ENCODE measurements at places on chromosomes 11 and 22.

- no peak for DNase-seq
Measured at GRCh38 chr11:124727474-124727873, 12.3 kb upstream of the NRGN start.

- DNase-seq = peak; percentile 46
Measured at GRCh38 chr11:126698576-126698975, 302.0 kb downstream of the KIRREL3 start.

DNA sequence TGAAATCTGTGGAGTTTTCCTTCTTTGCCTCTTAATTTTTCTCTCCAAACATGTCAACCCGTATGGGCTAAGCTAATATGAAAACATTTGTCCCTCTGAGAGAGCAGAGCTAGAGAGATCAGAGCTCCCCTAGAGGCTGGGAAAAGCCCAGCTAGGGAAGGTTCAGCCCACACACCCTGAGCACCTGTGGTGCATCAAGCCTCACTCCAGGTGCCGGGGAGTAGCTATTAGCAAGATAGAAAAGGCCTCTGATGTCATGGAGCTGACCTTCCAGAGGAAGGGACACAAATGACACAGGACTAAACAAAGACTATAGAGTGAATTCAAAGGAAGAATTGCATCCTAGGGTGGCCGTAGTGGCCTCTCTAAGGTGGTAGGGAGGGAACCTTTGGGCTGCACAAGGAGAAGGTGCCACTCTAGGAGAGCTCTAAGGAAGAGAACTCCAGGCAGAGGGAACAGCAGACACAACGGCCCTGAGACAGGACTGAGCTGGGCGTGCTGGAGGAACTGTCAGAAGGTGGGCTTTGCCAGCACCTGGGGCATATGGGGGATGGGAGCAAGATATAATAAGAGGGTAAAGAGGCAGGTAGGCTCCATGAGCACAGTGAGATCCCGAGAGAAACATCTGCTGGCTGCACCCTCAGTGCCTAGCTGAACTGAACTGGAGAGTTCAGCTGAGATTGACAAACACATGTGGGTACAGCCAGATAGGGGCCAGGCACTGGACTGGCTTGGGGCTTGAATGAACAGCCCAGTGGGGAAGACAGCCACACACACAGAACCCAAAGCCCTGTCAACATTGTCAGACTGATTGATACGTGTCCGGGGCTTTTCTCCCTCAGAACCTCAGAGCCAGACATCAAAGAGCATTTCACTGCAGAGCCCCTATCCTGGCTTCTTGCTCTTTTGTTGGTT is 65.5 kb upstream of the DRD2 start:
- DNase-seq = no peak

DNA sequence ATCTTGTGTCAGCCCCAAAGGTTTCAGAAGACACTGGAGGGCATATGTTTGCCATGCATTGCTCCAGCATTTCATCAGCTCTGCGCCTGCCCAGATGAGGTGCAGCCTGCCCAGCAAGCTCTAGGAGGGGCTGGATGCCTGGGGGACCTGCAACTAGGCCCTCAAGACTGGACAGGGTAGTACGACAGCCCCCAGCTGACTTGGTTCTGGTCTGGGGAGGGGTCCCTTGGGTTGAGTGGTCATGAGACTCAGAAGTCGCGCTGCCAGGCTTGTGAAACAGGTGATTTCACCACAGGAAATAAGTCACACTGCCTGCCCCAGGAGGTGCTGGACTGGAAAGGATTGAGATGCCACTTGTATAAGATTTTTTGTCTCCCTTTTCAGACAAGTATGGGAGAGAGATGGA is 23.4 kb downstream of the TPBGL start:
- no peak for DNase-seq

DNA sequence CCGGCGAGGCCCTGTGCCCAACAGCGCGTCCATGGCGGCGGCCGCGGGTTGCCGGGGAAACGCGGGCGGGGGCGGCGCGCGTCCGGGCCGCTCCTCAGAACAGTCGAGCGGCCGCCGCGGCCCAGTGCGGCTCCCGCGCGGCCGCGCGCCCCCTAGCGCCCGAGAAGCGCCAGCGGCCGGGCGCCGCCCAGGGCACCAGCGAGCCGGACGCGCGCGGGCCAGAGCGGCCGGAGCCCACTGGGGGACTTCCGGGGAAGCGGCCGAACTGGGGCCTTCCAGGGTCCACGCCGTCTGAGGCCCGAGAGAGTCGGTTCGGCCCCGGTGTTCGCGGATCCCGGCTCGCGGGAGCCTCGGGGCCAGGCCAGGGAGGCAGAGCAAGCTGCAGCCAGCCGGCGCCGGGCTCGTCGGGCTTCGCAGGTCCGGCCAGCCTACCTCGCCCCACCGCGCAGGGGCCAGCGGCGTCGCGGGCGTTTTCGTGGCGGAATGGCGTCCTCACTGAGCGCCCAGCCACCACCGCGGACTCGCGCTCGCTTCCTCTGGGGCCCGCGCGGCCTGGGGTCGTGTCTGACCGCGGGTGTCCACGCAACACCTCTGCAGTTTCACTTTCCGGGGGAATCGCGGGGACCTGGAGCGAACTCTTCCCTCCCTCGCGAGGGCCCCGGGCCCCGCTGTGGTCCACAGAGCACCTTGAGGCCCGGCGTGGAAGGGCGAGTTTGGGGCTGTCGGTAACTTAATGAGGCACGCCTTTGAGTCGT is at the start of gene DENND6B:
Gene DENND6B (minus strand): TSS at position 57 of the 755 bp plus-strand sequence. CDS start 24 bp downstream, at position 33.
- DNase-seq = peak; percentile 69

- DNase-seq = peak; percentile 13
Measured at GRCh38 chr11:78941226-78941851, 366.7 kb upstream of the NARS2 start.

DNA sequence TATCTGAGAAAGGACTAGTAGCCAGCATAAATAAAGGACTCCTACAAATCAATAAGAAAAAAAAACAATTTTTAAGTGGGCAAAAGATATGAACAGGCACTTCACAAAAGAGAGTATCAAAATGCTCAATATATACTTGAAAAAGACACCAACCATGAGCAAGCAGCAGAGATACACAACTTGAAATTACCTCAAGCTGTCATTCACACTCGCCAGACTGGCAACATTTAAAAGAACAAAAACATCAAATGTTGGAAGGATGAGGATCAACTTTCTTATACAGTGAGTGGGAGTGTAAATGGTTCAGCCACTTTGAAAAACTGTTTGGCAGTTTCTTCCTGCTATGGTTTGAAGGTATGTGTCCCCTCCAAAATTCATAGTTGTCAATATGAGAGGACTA is 23.9 kb upstream of the ELFN2 start:
- DNase-seq = no peak

DNA sequence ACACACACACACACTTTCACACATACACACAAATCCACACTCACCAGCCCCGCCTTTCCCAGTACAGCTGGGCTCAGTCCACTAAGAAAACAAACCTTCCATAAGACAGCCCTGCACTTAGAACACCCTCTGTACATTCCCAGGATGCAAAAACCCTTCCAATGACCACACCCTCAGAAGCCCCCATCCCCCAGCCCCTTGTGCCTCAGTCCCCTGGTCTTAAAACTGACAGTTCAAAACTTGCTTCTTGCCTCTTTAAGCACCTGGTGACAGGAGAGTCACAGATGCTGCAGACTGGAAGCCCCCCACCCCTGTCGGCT is 23.0 kb downstream of the APLNR start:
- peak; percentile 16 for DNase-seq

DNA sequence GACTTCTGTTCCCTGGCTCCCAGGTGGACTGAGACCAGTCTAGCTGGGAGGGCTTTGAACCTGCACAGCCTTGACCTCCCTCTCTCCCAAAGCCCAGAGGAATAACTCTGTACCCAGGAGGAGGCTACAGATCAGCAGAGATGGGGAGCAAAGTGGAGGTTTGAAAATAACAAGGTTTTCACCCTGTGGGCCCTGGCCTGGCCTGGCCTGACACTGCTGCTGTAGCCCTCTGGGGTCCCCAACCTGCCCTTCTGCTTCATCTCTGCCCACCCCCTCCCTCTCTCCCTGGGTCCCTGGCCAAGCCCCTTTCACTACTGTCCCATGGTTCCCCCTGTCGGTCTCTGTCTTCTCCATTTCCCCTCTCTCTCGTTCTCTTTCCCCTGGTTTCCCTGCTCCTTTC is 225.2 kb downstream of the BUD13 start:
- no peak for DNase-seq

DNA sequence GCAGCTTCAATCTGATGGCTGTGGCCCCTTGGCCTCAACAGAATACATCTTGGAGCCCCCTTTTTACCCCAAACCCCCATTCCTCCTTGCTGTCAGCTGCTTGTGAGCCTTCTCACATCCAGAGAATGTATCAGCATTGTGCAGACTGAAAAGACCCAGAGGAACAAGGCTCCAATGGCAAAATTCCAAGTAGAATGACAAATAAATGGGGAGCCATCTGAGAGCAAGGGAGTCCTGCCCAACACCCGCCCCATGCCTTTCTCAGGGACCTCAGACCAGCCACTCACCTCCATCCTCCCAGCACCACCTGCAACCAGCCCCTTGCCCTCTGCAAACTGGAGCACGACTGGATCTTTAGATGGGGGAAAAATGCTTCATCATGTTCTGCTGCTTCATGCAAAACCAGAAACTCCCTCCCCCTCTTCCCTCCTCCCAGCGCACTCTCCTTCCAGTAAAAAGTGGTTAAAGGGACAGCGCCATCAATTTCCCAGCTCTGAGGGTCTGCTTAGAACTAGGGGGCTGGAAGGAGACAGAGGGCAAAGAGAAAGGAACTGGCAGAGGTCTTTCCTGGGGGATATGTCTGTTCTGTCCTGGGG is 2.2 kb upstream of the NEFH start:
- no peak for DNase-seq

GRCh38 chr11:131618201-131618600 is 247.8 kb downstream of the NTM start:
- DNase-seq = no peak

- DNase-seq = no peak
Measured at GRCh38 chr11:57094181-57094935, 87.4 kb upstream of the LRRC55 start.

DNA sequence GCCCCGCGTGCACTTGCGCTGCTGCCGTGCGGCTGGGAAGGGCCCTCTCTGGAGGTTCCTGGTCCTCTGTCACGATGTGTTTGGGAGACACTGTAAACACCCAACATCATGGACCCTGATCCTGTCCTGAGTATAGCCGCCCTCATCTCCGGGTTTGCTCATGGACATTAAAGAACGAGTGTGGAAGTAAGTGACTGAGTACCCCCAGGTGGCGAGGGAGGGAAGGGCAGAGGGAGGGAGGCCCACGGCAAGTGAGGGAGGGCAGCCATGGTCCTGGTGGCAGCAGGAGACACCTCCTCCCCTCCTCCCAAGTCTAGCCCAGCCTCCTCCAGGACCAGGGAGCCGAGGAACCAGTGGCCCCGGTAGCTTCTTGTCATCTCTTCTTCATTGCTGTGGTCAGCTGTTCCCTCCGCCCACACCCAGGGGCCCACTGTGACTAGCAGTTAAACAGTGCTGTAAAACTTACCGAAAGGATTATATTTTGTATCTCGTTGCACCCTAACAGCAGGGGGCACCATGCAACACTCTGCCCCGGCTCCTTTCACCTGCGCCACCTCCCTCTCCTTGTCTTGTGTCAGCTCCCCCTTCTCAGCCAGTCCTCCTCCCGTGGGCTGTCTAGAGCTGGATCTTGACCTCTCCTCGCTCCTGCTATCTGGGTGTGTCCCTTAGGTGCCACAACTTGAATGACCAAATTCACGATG is 566.5 kb upstream of the B3GAT1 start:
- no peak for DNase-seq

DNA sequence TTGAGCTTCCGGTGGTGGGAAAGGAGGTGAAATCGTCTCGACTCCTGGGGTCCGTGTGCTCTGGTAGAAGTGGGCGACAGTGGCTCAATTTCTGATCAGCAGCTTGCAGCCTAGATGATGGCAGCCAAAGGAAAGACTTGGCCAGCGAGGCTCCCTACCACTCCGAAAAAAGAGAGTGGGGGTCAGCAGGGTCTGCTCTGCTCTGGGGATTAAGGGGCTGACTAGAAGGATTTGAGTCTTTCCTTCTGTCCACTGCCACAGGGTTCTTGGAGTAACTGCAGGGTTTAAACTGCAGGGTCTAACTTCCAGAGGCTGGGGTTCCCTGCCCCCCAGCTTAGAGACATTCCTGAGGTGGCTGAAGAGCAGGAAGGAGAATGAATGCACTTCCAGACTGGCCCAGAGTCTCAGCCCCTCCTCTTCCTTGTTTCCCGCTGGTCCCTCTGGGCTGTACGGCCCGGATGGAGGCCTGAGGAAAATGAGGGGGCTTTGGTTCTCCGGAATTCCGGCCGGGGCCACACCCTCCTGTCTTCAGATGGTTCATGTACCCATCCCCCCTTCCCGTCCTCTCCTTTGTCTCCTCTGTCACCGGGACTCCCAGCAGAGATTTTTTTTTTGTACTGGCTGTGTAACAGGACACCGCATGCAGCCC is 907 bp downstream of the SERPINH1 start:
- DNase-seq = peak; percentile 48

- no peak for DNase-seq
Measured at GRCh38 chr11:8341996-8342395, 78.3 kb upstream of the LMO1 start.

DNA sequence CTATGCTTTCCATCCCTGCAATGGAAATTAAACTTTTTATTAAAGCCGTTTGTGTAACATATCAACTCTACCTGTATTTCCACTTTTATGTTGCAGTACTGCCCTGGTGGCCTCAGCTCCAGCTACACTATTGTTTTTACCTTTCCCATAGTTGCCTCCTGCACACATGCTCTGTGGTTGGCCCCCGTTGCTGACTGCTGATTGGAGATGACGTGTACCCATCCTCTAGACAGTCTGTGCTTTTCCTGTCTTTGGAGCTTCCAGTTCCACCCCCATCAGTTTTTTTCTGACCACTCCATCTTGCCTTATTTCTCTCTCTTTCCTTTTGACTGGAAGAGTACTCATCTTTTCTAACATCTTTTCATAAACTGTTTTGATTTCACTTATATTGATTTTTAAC is 123.8 kb downstream of the TEAD1 start:
- DNase-seq = no peak

- DNase-seq = no peak
Measured at GRCh38 chr22:48185071-48186055, 1422.9 kb downstream of the TBC1D22A start.
